Iris pigment epithelial cell (primary cell): ENCODE measurements at places on chromosomes 1 and 21.

DNA sequence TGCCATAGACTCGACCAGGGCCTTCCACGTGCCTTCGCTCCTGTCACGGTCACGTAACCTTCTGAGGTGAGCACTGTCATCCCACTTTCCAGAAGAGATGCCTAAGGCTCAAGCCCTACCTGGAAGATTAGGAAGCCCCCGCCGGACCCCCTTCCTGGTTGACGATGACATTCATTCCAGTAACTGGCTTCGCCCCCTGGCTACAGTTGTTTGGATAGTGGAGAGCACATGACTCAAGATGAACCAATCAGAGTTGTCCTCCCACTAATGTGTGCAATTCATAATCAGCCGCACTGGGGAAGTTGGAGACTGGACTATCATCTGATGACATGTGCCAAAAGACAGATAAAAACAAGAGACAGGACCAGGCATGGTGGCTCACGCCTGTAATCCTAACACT lies 104.0 kb upstream of the GJB5 start:
- DNase-seq: no peak

DNA sequence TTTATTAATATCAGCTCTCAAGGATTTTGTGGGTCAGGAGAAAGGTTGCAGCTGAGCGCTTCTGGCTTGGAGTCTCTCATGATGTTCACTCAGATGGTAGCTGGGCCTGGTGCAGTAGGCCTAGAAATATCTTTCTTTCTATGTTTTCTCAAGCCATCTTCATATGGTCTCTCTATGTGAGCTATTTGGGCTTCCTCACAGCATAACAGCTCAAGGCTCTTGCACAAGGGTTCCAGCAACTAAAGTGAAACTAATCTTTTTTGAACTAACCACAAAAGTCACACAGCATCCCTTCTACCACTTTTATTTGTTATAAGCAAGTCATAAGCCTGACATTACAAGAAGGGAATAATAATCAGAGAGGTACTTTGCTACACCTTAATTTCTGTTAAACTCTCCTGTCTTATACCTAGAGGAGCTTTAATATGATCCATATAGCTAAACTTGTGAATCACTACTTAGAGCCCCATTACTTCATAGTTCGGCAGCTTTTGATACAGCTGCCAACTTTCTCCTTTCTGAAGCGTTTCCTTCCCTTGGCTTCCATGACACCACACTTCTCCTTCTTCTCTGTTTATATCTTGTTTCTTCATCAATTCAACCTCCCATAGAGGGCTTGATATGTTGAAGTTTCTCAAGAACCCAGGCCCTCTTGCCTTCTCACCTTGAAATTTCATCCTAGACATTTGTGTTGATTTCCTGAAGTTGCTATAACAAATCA lies 720.2 kb downstream of the LTN1 start:
- peak; percentile 78 for DNase-seq

- no peak for DNase-seq
These were observed 377.3 kb downstream of the SETD4 start for GRCh38 chr21:35682904-35683549.

DNA sequence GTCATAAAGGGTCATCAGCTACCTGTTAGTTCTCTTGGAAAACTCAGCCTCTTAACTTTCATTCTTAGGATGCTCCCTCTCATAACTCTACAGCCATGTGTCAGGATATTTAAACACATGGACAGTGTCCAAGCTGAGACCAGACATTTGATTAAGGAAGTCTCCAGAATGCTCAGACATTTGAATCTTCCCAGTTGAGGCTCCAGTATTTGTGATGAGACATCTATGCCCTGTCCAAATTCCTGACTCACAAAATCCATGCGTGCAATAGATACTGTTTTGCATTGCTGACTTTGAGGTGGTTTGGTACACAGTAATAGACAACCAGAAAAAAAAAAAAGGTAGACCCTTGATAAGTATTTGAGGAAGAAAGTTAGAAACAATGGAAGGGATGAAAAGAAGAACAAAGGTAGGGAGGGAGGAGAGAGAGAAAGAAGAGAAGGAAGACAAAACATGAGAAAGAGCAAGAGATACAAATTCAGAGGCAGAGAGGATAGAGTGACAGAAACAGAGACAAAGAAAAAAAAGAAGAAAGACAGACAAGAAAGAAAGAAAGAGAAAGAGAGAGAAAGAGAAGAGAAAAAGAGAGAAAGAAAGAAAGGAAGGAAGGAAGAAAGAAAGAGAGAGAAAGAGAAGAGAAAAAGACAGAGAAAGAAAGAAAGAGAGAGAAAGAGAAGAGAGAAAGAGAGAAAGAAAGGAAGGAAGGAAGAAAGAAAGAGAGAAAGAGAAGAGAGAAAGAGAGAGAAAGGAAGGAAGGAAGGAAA lies 275.5 kb upstream of the PRMT6 start:
- no peak for DNase-seq

DNA sequence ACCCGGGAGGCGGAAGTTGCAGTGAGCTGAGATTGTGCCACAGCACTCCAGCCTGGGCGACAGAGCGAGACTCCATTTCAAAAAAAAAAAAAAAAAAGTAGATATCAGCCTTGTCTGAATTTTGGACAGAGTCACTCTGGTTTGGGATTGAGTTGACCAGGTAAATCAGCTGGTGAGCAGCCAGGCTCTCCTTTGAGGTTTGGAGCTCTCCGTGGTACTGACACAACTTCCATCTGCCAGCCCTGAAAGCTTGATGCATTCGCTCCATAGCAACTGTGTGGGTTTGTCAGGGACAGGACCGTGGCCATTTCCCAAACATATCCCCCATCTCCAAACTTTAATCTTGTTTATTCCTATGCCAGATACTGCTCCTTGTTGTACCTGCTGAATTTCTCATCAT lies 155.2 kb downstream of the DMRTA2 start:
- no peak for DNase-seq

- DNase-seq: no peak
These were observed 125.8 kb upstream of the PALMD start for GRCh38 chr1:99520121-99520520.

- DNase-seq: no peak
These were observed 241.4 kb downstream of the NFIA start for GRCh38 chr1:61323681-61324328.

DNA sequence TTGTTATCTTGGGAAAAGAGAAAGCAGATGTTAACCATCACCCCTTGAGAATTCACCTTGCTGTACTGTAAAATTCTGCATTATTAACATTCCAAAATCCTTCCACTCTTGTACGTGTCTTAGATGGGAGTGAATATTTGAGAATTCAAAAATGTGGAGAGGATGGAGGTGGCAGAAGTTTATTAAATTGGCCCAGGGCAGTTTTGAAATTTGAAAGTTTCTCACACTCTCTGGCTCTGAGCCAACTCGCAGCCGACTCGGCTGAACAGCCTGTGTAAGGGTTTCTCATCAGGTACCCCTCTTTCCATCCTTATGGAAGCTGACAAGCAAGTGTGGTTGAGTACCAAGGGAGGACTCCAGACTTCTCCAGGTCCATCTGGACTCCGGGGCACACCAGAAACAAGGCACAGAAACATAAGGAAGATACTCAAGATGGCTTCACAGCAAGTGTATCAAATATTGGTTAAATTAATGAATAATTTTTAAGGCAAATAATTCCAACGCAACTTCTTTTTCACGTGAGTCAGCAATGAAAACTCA lies 45.1 kb downstream of the RRAGC start:
- no peak for DNase-seq

DNA sequence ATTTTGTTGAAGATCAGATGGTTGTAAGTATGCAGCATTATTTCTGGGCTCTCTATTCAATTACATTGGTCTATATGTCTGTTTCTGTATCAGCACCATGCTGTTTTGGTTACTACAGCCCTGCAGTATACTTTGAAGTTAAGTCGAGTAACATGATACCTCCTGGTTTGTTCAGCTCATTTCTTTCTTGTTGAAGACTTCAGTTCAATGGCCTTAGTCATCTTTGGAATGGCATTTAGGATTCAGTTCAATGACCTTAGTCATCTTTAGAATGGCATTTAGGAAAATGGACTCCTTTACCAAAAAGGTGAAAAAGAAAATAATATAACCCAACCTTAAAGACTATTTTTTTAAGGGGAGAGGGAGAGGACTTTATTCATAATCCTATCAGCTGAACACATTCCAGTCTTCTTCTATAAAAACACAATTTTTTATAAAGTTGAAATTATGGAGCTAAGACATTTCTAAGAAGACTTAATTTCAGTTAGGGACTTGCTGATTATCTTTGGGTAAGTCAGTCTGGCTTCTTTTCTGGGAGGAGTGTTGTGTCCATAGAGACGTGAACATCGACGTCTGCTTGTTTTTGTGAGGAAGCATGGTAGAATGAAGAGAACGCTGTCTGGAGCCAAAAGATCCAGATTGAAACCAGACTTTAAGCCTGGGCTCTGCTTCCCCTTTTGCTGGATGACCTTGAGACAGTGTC lies 48.3 kb downstream of the DDR2 start:
- DNase-seq: peak; percentile 39

GRCh38 chr1:237875291-237875690 lies 15.4 kb downstream of the ZP4 start:
- DNase-seq: peak; percentile 31

GRCh38 chr1:97190326-97190725 lies 468.7 kb downstream of the PTBP2 start:
- DNase-seq: peak; percentile 68

DNA sequence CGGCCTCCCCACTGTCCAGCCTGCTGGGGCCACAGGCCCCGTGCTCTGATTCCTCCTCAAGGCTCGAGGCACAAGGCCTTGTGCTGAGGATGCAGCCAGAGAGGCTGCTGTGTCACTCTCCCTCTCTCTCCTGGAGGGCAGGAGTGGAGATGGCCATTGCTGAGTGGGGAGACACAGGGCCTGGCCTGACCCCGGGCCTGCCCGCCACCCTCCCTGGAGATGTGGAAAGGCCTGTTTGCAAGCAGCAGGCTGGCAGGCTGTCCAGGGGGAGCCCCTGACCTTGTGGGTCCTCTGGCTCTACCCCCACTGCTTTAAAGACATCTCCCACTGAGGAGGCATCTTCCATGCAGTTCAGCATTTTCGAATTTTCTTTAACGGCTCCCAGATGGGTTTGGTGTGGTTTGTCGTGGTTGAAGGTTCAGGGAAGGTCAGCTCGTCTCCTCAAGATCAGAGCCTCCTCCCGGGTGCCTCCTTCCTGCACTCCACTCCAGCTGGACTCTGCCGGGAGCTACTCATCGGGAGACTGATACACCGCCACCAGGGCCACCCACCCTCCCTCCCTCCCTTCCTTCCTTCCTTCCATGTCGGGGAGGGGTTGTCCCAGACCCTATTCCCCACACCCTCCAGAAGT lies 69.1 kb downstream of the SPSB1 start:
- no peak for DNase-seq

DNA sequence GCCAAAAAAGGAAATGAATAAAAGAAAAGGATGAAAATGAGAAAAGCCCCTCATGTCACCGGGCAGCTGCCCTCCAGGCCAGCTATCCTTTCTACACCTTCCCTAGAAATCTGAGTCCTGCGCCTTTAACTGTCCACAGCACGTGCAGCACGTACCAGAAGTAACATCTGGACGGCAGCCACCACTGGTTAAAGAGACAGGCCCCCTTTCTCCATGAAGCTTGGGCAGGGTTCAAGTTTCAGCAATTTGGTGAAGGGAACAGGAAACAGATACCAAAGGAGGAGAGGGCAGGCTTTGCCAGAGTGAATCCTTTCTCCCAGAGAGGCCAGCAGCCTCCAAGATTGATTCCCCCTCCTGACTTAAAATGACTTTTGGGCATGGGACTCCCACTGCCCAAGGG lies 3.6 kb upstream of the KIAA2013 start:
- DNase-seq: peak; percentile 31

- peak; percentile 48 for DNase-seq
These were observed 34.4 kb downstream of the MRPL39 start for GRCh38 chr21:25572861-25573310.

DNA sequence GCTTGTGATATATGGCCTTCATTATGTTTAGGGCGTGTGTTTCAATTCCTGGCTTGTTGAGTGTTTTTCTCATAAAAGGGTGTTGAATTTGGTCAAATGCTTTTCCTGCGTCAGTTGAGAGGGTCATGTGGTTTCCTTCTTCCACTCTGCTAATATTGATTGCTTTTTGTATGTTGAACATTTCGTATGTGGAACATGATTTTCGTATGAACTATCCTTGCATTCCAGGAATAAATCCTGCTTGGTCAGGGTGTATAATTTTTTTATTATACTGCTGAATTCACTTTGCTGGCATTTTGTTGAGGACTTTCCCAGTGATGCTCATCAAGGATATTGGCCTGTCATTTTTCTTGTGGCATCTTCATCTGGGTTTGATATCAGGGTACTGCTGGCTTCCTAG lies 4.7 kb upstream of the ATAD3A start:
- no peak for DNase-seq

GRCh38 chr1:61741711-61742619 lies at the start of gene PATJ:
TSS of gene PATJ (plus strand) at chr1:61742480. CDS start at chr1:61762893, 20,413 bp downstream.
- no peak for DNase-seq
